Effector memory CD4-positive, alpha-beta T cell (primary cell): ENCODE measurements at places on chromosomes 13 and 19.
A peak's percentile ranks its signal among the peaks of the same experiment; 100 is the strongest.

DNA sequence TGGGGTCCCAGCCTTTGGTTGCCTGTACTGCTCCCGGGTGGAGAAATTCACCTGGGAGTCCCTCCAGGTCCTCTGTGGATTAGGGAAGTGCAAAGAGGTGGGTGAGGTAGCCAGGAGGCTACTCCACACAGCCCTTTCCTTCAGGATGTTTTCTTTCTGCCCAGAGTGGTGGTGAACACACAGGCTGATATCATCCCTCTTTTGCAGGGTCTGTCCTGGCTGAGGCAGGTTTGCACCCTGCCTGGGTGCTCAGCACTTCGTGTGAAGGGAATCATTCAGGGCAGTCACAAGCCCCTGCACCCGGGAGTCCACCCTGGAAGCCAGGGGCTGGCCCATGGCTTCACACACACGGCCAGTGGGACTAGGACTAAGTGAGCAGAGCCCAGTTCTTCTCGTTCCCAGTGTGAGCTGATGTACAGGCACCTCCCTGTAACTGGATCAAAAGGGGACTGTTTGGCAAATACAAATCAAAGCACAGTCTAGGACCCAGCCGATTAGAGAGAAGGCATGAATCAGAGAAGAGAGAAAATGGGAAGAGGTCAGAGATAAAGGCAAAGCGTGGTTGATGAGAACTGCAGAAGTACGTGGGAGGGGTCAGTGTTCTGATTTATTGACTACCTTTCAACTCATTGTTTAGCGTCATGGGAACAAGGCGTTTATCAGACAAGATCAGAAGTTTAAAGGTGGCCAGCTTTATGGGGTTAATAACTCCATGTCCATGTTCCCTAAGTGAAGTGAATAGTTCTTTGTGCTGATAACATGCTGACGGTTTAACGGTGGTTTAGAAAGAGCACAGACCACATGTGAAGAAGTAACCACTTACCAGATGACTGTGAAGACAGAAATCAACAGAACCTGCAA is 30.4 kb upstream of the SPATA13 start:
- no peak for DNase-seq

- DNase-seq: peak; percentile 87
Measured at GRCh38 chr19:3500429-3501101, at the start of gene DOHH. Gene DOHH, minus strand, starts transcription at chr19:3500674. Its CDS starts 3,860 bp downstream, at chr19:3496814.

DNA sequence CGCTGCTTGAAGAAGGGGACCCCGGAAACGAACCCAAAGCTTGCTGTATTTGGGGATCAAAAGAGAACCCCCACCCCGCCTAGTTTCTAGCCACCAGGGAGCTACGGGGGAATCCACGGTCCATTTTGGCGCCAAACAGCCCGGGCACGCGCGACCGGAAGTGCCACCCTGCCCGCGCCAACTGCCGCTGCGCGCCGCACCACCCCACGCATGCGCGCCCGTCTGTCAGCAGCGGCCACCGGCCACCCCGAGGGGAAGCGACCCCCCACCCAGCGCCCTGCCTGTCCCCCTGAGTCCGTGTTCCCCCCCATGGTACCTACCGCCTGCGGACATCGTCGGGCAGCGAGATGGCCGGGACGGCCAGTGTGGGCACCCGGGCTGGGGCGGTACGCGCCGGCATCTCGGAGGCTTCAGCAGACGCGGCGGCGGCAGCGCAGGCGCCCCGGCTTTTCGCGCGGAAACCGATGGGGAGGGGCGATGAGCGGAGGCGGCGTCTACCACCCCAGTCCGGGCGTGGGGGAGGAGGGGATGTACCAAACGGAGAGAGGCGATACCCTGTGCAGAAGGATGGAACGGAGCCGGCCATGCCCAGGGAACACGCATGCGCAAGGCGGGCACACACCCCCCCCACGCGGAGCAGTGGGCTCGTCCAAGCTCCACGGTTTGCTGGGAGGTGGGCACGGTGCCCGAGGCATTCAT is at the start of gene DNMT1:
TSS of gene DNMT1 (minus strand) at position 454 of the 699 bp plus-strand sequence. CDS start at position 400, 54 bp downstream.
- DNase-seq: peak; percentile 95

GRCh38 chr13:114019367-114019766 is 45.5 kb upstream of the C13orf46 start:
- peak; percentile 23 for DNase-seq

DNA sequence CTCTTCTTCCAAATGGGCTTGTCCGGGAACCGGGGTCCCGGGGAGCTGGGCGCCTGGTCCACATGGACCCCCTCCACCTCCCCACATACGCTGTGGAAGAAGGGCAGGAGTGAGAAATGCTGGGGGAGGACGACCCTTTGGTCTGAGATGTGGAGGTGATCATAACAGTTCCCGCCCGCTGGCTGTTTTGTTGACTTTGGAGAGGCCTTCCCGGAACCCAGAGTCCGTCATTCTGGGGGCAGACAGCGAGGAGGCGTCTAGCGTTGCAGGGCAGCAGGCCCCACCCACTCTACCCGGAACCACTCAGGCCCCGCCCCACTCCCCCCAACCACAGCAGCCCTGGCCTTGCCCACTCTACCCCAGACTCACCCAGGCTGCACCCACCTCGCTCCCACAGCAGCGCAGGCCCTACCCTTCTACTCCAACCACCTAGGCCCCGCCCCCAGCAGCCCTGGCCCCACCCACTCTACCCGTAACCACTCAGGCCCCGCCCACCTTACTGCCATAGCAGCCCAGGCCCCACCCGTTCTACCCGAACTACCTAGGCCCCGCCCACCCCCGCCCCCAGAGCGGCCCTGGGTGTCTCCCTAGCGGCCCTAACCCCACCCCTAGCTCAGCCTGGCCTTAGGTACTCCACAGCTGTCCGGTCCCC is 7.1 kb downstream of the GPR108 start:
- no peak for DNase-seq

DNA sequence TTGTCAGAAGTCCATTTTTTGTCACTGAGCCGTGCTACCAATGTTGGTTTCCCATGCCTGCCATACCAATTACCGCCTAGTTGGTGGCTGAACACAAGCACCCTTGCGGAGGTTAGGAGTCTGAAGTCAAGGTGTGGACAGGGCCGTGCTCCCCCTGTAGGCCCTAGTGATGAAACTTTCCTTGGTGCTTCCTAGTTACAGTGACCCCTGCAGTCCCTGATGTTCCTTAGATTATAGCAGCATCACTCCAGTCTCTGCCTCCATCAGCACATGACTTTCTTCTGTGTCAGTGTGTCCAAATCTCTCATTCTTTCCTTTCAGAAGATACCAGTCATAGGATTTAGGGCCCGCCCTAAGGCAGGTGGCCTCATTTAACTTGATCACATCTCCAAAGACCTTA is 99.0 kb downstream of the MYO16 start:
- no peak for DNase-seq

GRCh38 chr13:97148894-97149293 is 73.2 kb upstream of the MBNL2 start:
- no peak for DNase-seq

DNA sequence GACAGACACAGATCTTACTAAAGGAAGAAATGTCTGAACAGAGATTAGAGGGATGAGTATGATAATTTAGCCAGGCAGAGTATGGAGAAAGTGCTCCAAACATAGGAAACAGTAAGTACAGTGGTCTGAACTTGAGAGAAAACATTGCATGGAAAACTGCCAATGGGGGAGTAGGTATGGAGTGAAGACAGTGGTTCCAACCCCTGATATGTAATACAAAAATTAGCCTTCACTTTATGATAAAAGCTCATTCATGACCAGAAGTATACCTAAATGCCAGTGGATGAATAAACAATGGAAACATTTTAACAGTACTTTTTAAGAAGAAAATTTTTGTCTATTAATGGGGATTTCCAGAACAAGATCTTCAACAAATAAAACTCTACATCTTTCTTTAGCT is 334.0 kb downstream of the DIAPH3 start:
- DNase-seq: no peak
